Neural crest cell (in vitro differentiated cells): ENCODE measurements at places on chromosomes 11 and 22.

DNA sequence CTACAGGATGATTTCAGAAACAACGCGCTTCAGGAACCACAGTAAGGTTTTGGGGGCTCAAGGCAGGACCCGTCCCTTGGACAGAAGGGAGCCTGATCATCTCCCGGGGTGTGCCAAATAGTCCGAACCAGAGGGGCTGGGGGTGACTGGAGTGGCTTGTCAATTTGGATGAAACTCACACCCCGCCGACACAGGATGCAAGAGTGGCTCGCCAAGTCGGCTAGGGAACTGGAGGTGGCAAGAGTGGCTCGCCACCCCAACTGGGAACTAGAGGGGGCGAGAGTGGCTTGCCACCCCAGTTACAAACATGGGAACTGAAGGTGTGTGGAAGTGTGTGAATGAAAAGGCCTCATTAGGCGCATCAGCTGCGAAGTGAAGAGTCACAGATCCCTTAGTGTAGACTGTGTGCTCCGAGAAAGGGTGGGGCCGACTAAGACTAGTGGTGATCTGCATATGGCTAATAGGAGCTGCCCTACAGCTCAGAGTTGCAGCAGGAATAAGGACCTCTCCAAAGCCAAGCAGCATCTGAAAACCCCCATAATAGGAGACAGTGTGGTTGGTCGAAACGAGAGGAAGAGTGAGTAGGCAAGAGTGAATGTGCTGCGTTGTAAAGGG is 26.6 kb upstream of the CPT1A start:
- no peak for DNase-seq

- DNase-seq: no peak
Measured at GRCh38 chr11:61747967-61748285, 4.5 kb upstream of the MYRF start.

- no peak for DNase-seq
Measured at GRCh38 chr11:132992838-132993631, 539.3 kb downstream of the OPCML start.

DNA sequence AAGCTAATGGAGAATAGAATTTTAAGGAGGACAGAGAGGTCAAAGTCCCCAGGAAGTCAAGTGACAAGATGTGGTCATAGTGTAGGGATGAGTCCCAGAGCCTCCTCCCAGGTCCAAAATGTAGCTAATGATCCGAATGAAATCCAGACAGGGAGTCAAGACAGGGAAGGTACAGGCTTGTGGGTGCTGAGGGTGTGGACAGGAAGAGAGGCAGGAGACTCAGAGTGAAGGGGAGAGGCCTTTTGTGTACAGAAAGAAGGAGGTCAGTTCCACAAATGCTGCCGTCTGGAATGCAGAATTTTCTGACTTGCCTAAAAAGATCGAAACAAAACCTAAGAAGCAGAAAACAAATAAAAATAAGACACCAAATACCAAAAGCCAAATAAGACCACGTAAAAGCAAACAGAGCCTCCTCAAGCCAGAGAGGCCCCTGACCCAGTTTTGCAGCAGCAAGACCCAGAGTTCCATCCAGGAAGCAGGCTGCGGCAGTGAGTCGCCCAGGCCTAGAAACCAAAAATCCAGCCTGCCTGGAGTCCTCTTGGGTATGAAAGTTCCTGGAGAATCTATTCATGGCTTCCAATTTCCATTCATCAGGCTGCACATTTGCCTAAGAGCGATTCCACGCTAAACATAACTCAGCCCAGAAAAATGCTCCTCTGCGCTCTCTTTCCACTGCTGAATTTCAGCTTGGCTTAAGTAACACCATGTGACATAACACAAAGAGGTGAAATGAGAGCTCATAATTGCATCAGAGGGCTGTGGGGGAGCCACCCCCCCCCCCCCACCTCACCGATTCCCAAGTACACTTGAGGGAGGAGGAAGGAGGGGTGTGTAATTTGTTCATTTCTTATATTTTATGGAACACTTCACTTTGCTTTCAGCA is 71.2 kb downstream of the KIRREL3 start:
- DNase-seq: no peak

- DNase-seq: no peak
Measured at GRCh38 chr11:73539506-73540084, 58.3 kb downstream of the FAM168A start.
